Mammary epithelial cell (primary cell): ENCODE measurements at places on chromosomes 3 and 15. TPM values are rescaled to one million over a fixed set of nuclear protein-coding genes. Genes with fewer than 3 reads are reported as not detected.

DNA sequence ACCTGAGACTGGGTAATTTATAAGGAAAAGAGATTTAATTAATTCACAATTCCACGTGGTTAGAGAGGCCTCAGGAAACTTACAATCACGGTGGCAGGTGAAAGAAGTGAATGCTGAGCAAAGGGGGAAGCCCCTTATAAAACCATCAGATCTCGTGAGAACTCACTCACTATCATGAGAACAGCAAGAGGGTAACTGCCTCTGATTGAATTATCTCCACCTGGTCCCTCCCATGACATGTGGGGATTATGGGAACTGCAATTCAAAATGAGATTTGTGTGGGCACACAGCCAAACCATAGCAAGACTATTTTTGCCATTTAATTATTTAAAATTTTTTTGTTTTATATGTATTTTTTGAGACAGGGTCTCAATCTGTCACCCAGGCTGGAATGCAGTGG, 27.0 kb upstream of the KCTD6 start:
- no peak for DNase-seq

DNA sequence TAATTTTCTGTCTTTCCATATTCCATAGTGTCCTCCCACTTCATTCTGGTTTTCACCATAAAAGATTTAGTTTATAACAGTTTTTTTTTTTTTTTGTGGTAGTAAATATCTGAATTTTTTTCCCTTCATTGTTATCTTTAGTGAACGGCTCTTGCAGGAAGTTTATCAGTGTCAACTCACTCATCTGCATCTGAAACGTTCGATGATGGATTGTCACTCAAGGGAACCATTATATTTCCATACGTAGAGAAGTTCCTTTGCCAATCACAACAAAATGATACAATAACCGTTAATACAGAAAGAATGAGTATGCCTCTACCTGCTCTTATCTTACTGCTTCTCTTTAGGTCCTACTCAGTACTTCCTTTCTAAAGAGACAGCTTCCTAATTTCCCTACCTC, 651.2 kb upstream of the KCNMB2 start:
- no peak for DNase-seq

GATA2 gene
- 0.10 TPM for polyA plus RNA-seq

- DNase-seq: no peak
Measured at GRCh38 chr3:11084098-11084497, 70.2 kb upstream of the HRH1 start.

GRCh38 chr3:33159981-33160380, 46.2 kb downstream of the CRTAP start:
- DNase-seq: no peak

- peak; percentile 9 for DNase-seq
Measured at GRCh38 chr15:82909080-82909815, 43.3 kb downstream of the HOMER2 start.

DNA sequence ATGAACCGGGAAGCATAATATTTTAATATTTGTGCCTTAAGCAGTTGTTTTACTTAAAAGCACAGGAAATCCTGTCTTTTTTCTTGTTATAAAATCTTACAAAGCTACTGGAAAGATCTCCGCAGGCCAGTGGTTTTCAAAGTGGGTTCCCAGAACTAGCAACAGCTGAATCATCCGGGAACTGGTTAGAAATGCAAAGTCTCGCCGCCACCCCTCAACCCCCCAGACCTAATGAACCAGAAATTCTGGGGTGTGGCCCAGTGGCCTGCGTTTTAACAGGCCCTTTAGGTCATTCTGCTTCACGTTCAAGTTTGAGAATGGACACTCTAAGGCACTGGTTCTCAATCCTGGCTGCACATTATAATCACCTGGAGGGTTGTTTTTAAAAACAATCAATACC, 74.7 kb downstream of the PDZRN3 start:
- no peak for DNase-seq

DNA sequence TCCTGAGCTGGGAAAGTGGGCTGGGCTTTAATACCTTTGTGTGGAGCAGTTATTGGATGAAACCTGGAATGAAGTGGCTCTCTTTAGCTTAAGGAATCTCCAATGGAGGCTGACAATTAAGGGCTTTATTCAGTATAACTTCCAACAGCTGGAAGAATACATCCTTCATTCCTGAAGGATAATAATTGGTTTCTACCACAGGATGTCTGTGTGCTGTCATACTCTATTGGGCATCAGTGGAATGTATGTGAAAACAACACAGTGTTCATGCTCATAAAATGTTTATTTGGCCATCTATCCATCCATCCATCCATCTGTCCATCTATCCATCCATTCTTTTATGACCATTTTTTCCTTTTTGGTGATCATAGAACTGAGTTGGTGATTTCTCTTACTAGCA, 220.7 kb upstream of the GAP43 start:
- DNase-seq: no peak

OR4M2 gene
- not detected for polyA plus RNA-seq

- no peak for DNase-seq
Measured at GRCh38 chr3:112004669-112005068, 5.9 kb downstream of the TAGLN3 start.

CPNE9 gene
- not detected for polyA plus RNA-seq

GRCh38 chr15:33807665-33808064, 160.6 kb upstream of the CHRM5 start:
- DNase-seq: no peak

- DNase-seq: peak; percentile 46
Measured at GRCh38 chr3:50192689-50193141, 1.3 kb downstream of the GNAT1 start.

DNA sequence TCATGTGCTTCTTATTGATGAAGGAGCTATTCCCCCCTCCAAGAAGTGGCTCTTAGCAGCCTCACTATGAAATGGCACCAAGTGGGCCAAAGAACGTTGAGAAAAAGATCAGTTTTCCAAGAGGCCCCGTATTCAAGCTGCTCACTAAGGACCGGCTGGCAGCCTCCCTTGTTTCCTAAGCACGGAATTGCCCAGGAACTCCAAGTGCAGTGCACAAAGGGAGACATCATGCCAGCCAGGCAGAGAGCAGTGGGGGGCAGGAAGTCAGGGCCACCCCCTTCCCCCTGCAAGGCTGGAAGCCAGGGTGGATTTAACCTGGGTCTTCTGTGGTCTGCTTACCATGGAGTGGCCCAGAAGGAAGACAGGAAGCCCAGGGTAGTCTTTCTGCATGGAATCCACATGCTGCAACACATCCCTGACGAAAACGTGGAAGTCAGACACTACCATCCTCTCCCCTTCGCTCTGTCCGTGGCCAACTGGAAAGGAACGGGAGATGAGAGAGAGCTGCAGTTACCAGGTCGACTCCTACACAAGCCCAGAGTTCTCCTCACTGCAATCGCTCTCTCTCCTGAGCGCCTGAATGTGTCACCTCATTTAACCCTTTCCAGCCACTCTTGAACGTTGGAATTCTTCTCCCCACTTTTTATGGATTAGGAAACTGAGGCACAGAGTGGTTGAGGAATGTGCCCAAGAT, 49.5 kb downstream of the ABTB1 start:
- DNase-seq: no peak

DNA sequence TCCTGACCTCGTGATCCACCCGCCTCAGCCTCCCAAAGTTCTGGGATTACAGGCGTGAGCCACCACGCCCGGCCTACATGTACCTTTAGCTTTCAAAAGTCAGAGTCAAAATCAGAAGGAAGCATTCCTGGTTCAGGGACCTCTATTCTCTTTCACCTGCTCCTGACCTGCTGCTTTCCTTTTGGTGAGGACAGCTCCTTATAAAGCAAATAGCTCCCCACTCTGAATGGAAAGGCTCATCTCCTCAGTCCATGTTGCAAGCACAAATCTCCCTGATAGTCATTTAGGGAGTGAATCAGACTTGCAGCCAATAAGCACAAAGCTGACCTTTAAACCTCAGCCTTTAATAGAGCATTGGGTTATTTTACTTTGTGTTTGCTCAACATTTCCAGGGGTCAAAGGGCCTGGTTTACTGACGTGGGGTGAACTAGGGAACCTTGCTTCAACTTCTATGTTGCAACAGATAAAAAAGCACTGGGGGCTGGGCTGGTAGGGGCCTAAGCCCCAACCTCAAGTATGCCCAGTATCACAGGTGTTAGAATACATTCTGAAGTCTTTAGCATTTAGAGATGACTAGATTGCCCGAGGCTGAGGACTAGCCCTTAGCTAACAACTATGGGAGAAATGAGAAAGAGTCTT, 43.1 kb downstream of the THRB start:
- DNase-seq: peak; percentile 18

DLL4 gene
- polyA plus RNA-seq: not detected

LHFPL4 gene
- polyA plus RNA-seq: not detected

GRCh38 chr15:29970402-29970695, 112.4 kb upstream of the GOLGA8J start:
- DNase-seq: no peak

DNA sequence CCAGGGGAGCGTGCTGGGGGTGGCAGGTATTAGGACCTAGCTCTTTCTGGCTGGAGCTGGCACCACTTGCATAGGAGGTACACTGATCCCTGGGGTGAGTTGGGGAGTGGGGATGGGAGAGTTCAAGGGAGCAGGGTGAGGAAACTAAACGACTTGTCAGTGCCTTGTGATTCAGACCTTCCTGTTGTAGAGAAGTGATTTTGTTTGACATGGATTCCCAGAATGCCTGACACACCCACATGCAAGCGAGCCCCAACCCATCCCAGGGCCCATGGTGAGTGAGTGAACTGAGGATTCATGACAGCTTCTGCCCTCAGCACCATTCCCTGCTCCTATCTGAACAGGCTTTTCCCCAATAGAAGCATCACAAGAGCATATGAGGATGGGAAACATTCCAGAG, 15.6 kb upstream of the UBE2Q2 start:
- DNase-seq: peak; percentile 86

POPDC2 gene
- polyA plus RNA-seq: 0.12 TPM

GRCh38 chr3:71930056-71930991, 145.4 kb upstream of the PROK2 start:
- peak; percentile 63 for DNase-seq

DNA sequence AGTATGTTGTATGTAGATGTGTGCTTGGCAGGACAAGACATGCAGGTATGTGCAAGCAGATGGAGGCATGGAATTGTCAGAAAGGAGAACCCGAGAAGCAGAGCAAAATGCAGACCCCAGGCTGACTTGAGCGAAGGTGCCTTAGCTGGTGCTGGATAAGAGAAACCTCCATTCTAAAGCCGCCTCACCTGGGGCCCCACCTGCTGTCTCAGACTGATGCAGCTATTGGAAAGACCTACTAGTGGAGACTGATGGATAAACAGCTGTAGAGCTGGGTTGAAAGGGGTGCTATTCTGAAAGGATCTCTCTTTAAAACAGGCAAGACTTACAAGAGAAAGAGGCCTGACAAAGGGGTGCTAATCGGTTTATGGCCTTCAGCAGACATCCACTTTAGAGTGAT, 86.2 kb downstream of the EPHB1 start:
- no peak for DNase-seq

ZPLD1 gene
- polyA plus RNA-seq: 0.82 TPM

MORF4L1 gene
- 193 TPM for polyA plus RNA-seq

TIMP4 gene
- polyA plus RNA-seq: not detected

GRCh38 chr3:177676947-177677587, 479.8 kb upstream of the TBL1XR1 start:
- no peak for DNase-seq
